ENCODE measurements at places on chromosomes 2 and 18. TPM values are rescaled to one million over a fixed set of nuclear protein-coding genes. Genes with fewer than 3 reads are reported as not detected.

ITGA4 gene
- total RNA-seq = 2.5 TPM

THUMPD2 gene
- total RNA-seq = 9.1 TPM

EVX2 gene
- total RNA-seq = not detected

C2orf81 gene
- total RNA-seq = 2.9 TPM

ZNF385B gene
- 4.9 TPM for total RNA-seq

SYT4 gene
- total RNA-seq = 0.83 TPM

DNA sequence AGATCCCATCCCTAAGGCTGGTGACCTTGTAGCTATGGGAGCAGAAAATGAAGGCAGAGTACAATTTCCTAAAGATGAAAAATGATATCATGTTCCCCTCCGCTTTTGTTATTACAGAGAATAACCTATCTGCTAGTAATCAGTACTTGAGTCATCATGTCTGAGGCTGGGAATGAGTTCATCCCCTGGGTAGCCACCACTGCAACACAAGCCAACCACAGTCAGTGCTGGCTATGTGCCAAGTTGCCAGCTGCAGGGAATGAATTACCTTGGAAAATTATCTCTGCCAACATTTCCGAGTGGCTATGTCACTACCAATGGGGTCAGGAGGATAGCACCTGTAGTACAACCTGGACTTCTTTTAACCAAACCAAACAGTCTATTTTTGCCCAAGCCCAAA, 1094.7 kb upstream of the DDX18 start:
- no peak for DNase-seq
- no peaks in the 10 kb centered on the region for H3K27me3 ChIP-seq
- H3K4me3 ChIP-seq = no peak overlapping the region

DNA sequence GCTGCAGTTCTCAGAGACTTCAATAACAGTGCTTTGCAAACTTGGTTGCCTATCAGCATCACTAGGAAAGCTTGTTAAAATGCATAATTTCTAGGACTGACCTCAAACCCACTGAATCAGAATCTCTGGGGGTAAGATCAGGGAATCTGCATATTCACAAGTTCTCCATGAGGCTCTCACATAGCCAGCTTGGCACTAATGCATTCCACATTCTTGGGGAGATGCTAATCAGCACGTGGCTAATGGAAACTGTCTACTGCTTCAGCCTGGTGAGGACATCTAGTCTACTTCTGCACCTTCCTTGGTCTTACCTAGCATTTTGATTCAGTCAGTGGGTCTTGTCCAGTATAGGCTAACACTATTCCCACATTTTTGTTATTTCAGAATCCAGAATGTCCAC, 56.3 kb downstream of the RBKS start:
- no peaks in the 10 kb centered on the region for H3K36me3 ChIP-seq
- no peak overlapping the region for H3K4me3 ChIP-seq
- H3K27me3 ChIP-seq = no peaks in the 10 kb centered on the region
- H3K27ac ChIP-seq = no peak overlapping the region
- H3K4me1 ChIP-seq = no peaks in the 10 kb centered on the region

DNA sequence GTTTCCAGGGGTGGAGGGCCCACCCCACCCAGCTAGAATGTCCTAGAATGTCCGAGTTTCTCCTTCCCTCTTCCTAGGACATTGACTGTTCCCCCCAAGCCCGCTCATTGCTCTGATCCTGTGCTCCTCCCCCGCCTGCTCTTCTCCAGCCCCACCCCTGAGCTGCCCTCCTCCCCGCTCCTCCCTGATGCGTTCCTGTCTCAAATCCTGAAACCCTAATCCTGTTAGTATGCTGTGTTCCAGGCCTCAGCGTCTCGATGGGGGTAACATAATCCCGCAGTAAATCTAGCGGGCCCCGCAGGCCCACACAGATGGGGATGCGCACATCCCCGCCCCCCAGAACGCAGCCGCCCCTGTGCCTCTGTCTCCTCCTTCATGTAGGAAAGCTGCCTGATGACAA, 51.3 kb downstream of the NRP2 start:
- peak overlapping the region; percentile 98 for H3K27ac ChIP-seq
- H3K4me3 ChIP-seq = no peak overlapping the region
- H3K36me3 ChIP-seq = no peaks in the 10 kb centered on the region
- no peaks in the 10 kb centered on the region for H3K27me3 ChIP-seq
- no peak for DNase-seq

- H3K27ac ChIP-seq = no peak overlapping the region
- no peaks in the 10 kb centered on the region for H3K27me3 ChIP-seq
- H3K36me3 ChIP-seq = no peaks in the 10 kb centered on the region
These were observed 259.9 kb downstream of the EIPR1 start for GRCh38 chr2:3117650-3118216.

DNA sequence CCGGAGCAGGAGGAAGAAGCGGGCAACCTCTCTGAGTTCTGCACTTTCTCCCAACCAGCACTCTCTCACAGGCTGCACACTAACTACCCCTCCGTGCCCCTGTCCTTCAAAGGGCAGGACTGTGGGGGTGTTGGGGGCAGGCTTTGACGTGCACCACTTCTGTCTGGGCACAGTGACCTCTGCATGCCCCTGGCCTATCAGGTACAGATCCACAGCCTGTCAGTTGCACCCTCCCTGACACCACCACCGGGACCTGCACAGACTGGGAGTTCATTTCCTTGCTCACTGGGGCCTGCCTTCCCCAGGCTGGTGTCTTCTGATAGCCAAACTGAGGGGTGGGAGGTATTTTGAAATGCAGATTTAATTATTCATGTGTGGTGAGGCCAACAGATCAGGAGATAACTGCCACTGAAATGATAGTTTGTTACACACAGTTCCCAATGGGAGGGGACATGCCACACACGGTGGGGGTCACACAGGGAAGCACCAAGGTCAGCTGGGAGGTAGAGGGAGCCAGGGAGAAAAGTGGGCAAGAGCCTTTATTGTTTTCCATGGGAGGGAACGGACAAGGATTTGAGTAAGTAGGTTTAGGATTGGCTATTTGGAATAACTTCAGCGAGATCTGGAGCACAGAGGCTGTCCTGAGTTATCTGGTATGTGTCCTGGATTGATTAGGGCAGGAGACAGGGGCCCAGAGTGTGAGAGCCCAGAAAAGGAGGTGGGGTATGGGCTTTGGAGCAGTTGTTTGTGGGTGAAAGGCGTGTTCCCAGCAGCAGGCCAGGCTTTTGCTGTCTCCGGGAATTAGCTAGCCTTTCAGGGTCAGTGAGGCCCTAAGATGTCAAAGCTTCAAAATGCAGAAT, 251.6 kb downstream of the AFF3 start:
- H3K27ac ChIP-seq = no peak overlapping the region
- H3K36me3 ChIP-seq = no peaks in the 10 kb centered on the region
- peak; percentile 42 for DNase-seq
- no peak overlapping the region for H3K4me3 ChIP-seq

- no peaks in the 10 kb centered on the region for H3K36me3 ChIP-seq
- DNase-seq = peak; percentile 95
- H3K27me3 ChIP-seq = no peaks in the 10 kb centered on the region
- peaks cover 88% of the 10 kb centered on the region for H3K4me1 ChIP-seq
- H3K4me3 ChIP-seq = peak overlapping the region; percentile 6
- H3K27ac ChIP-seq = peak overlapping the region; percentile 67
These were observed 568.4 kb downstream of the TNS1 start for GRCh38 chr2:217434180-217434975.

GRCh38 chr2:151367571-151367970, 10.2 kb downstream of the TNFAIP6 start:
- DNase-seq = no peak
- no peak overlapping the region for H3K4me3 ChIP-seq
- H3K36me3 ChIP-seq = no peaks in the 10 kb centered on the region
- H3K27ac ChIP-seq = no peak overlapping the region
- no peaks in the 10 kb centered on the region for H3K27me3 ChIP-seq
- no peaks in the 10 kb centered on the region for H3K4me1 ChIP-seq

DNA sequence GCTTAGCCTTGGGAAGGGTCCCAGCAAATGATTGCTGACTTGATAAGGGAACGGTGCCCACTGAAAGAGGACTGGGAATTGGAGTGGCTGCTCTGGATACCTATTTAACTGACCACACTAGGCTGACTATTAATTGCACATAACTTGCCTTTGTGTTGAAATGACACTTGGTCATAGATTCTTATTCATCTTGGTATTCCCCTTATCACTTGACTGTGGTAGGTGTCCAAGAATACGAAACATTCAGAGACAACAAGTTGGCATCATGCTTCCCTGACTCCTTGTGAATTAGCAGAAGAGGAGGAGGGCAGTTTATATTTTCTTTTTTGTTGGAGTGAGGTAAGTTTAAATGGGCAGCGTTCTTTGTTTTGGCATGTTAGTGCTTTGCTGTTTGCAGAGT, 13.4 kb downstream of the FMNL2 start:
- no peaks in the 10 kb centered on the region for H3K27me3 ChIP-seq
- no peak overlapping the region for H3K4me3 ChIP-seq
- H3K27ac ChIP-seq = no peak overlapping the region
- no peak for DNase-seq
- H3K36me3 ChIP-seq = no peaks in the 10 kb centered on the region
- H3K4me1 ChIP-seq = peaks cover 5% of the 10 kb centered on the region

- H3K4me3 ChIP-seq = peak within 1 kb of the TSS; percentile 60
- peak within 1 kb of the TSS; percentile 60 for H3K27ac ChIP-seq
- DNase-seq = no peak
These were observed at the start of gene INHBB for GRCh38 chr2:120346026-120346666. INHBB (plus strand) TSS chr2:120346136; CDS start chr2:120346189, 53 bp downstream.

DNA sequence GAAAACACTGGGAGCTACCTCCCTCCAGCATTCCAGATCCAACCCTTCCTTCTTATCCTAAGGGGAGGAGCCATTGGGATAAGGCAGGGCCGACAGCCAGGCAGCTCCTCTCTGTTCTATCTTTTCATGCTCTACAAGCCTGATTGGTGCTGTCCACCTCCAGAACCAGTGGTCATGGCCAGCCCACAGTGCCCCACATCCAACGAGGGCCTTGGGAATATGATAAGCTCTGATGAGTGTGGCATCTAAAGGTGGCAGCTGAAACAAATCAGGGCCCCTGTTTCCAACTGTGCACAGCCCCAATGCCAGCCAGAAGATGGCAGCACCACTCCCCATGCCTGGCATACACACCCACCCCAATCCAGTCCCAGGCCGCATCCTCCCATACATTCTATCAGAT, 329.3 kb downstream of the C1D start:
- no peaks in the 10 kb centered on the region for H3K27me3 ChIP-seq
- no peaks in the 10 kb centered on the region for H3K36me3 ChIP-seq
- H3K4me1 ChIP-seq = no peaks in the 10 kb centered on the region

DNA sequence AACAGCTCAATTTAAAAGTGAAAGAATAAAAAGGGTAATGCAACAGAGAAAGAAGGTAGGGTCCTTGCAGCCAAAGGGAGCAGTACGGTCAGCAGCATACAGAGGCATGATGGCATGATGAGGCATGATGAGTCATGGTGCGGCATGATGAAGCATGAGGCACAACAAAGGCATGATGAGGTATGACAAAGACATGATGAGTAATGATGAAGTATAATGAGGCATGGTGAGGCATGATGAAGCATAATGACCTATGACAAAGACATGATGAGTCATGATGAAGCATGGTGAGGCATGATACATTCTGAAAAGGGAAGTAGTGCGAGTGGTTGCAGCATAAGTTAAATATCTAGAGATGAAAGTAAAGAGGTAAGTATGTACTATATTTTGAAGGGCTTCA, 673.2 kb downstream of the TMEM182 start:
- no peak overlapping the region for H3K4me3 ChIP-seq
- no peaks in the 10 kb centered on the region for H3K36me3 ChIP-seq
- H3K27me3 ChIP-seq = no peaks in the 10 kb centered on the region
- no peaks in the 10 kb centered on the region for H3K4me1 ChIP-seq
- H3K27ac ChIP-seq = no peak overlapping the region
- DNase-seq = no peak

- H3K27ac ChIP-seq = no peak overlapping the region
- DNase-seq = no peak
- no peaks in the 10 kb centered on the region for H3K4me1 ChIP-seq
- no peaks in the 10 kb centered on the region for H3K36me3 ChIP-seq
- H3K4me3 ChIP-seq = no peak overlapping the region
These were observed 12.7 kb downstream of the KCNF1 start for GRCh38 chr2:10924441-10924840.

DNA sequence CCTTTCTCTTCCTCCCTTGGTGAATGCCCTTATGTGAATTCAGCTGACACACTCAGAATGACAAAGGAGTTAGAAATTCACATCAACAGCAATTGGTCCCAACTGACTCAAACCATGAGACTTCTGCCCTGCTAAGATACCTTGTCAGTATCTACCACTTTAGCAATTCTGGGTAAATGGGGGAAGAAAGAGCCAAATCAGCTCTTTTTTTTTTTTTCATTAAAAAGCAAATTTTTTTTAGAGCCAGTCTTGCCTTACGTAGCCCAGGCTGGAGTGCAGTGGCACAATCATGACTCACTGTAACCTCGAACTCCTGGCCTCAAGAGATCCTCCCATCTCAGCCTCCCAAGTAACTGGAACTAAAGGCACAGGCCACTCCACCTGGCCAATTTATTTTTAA, 1.7 kb upstream of the PPP4R1 start:
- H3K36me3 ChIP-seq = no peaks in the 10 kb centered on the region
- H3K4me1 ChIP-seq = peaks cover 34% of the 10 kb centered on the region
- no peak overlapping the region for H3K4me3 ChIP-seq

DNA sequence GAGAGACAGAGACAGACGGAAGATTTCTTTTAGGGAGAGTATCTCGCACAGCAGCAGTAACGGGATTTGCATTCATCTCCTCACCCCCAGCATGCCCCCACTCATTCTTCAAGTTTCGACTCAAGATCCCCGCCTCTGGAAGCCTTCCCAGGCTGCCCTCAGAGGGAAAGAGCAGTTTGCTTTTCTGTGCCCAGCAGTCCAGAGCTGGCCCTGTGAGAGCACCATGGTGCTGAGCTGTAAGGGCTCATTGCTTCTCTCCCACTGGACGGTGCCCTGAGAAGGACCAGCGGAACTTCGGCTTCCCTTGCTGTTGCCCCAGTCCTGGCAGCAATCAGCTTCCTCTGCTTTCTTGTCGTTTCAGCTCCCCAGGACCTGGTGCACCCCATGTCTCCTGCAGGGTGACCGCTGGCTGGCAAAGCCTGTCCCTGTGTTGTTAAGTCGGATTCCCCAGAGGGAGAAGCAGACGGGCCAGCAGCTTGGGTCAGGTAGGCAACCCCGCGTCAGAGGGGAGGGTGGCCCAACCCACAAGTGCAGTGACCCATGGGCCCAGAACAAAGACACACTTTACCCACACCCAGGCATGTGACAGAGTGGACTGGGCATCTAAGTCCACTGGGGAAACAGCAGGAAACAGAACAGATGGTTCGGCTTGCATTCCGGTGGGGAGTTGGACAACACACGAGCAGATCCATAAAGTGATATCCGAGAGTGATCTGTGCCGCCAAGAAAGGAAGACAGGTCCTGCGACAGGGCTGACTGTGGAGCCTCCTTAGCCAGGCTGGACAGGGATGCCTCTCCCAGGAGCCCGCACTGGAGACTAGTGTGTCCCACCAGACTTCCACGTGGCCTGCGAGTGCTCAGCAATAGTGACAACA, 36.6 kb downstream of the TMEM177 start:
- H3K4me3 ChIP-seq = no peak overlapping the region
- H3K27ac ChIP-seq = no peak overlapping the region
- no peaks in the 10 kb centered on the region for H3K36me3 ChIP-seq
- H3K4me1 ChIP-seq = peaks cover 9% of the 10 kb centered on the region
- DNase-seq = no peak

DNA sequence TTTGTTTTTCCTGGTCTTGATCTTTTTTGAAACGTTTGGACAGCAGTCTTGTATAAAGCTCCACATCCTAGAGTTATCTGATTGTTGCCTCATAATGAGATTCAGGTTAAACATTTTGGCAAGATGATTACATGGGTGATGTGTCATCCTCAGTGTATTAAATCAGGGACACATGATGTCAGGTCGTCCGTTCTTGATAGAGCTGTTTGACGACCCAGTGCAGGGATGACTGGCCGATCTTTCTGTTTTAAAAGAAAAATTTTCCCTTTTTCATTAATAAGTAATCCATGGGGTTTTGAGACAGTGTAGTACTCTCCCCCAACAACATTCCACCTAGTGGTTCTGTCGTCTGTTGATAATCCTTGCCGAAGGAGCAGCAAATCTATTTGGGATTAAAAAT, 44.5 kb upstream of the SERPINB2 start:
- H3K27me3 ChIP-seq = no peaks in the 10 kb centered on the region
- no peaks in the 10 kb centered on the region for H3K36me3 ChIP-seq
- no peak overlapping the region for H3K27ac ChIP-seq
- H3K4me1 ChIP-seq = no peaks in the 10 kb centered on the region

All from esophagus muscularis mucosa (tissue), 4 donors.